A549 treated with Hydrocortisone at 1 μM for 4 hours (cell line): ENCODE measurements at places on chromosomes 16 and 17. TPM values are rescaled to one million over a fixed set of nuclear protein-coding genes. Genes with fewer than 3 reads are reported as not detected.

NARF gene
- total RNA-seq: 45.0 to 58.4 TPM (median 55.4 TPM) in 5 replicates

PRSS21 gene
- total RNA-seq: 0.16 to 0.32 TPM (median 0.20 TPM) in 3 of 5 replicates, not detected in the others

EFCAB5 gene
- 0.16 to 0.43 TPM (median 0.31 TPM) in 5 replicates for total RNA-seq

TEKT1 gene
- 0.03 to 0.27 TPM (median 0.16 TPM) in 5 replicates for total RNA-seq

CSH1 gene
- total RNA-seq: not detected in 5 replicates

MYH8 gene
- total RNA-seq: not detected in 5 replicates

ITPRIPL2 gene
- total RNA-seq: 12.0 to 15.9 TPM (median 15.2 TPM) in 5 replicates

MTSS2 gene
- 83.7 to 101 TPM (median 92.9 TPM) in 5 replicates for total RNA-seq

FOXJ1 gene
- total RNA-seq: 0.76 to 1.0 TPM (median 0.84 TPM) in 5 replicates

CDH5 gene
- total RNA-seq: 0.10 to 0.31 TPM (median 0.12 TPM) in 5 replicates

DUXB gene
- not detected in 5 replicates for total RNA-seq

NECAB2 gene
- 1.4 to 2.9 TPM (median 2.4 TPM) in 5 replicates for total RNA-seq

ASPHD1 gene
- total RNA-seq: 15.8 to 26.9 TPM (median 23.3 TPM) in 5 replicates

KRT23 gene
- total RNA-seq: 0.08 to 0.29 TPM (median 0.11 TPM) in 4 of 5 replicates, not detected in the other

C17orf100 gene
- 1.8 to 3.3 TPM (median 2.8 TPM) in 5 replicates for total RNA-seq

NKD1 gene
- 0.14 to 0.70 TPM (median 0.38 TPM) in 5 replicates for total RNA-seq
